SHP77 treated with DMSO at 0.1 percent for 48 hours (cell line): ENCODE measurements at places on chromosomes 5 and 9.

GRCh38 chr5:10661401-10661800 is 97.5 kb downstream of the ANKRD33B start:
- no peak for DNase-seq

- no peak for DNase-seq
Observed at GRCh38 chr5:1204693-1205242, 3.4 kb downstream of the SLC6A19 start.

GRCh38 chr9:128020692-128021091 is 39.9 kb upstream of the EEIG1 start:
- no peak for DNase-seq

- DNase-seq = no peak
Observed at GRCh38 chr5:83450183-83450966, 21.2 kb upstream of the VCAN start.

DNA sequence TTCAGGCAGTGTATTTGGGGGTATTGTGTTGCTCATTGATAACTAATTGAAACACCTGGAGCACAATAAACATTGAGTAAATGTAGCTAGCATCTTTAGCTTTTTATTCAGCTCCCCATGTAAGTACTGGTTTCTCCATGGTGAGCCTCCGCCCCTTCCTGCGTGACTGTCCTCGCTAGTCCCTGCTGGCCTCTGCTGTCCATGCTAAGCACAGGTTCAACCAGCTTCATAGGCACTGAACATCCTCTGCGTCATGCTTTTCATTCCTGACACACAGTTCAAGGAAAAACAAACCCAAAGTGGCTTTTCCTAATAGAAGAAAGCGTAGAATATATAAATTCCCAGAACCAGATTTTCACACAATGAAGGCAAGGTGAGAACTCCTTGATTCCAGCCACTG is 27.3 kb upstream of the DAP start:
- DNase-seq = no peak

DNA sequence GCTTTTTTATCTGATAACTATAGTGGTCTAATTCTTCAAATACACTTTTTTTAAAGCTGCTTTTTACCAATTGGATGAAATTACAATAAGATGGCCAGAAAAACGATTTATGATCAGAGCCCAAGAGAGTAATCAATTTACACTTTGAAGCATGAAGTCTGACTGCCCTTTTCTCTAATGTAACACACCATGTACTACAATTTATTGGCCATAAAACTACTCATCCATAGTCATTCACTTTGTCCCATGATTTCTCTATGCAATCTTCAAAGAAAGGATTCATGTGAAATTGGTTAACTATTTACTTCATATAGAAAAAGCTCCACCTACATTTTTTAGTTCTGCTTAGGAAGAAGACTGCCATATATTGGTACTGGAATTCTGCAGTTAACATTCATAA is 73.6 kb upstream of the CAST start:
- no peak for DNase-seq

- no peak for DNase-seq
Observed at GRCh38 chr5:59209758-59210359, 627.0 kb downstream of the RAB3C start.

- DNase-seq = no peak
Observed at GRCh38 chr5:79653843-79654242, 35.8 kb upstream of the CMYA5 start.

DNA sequence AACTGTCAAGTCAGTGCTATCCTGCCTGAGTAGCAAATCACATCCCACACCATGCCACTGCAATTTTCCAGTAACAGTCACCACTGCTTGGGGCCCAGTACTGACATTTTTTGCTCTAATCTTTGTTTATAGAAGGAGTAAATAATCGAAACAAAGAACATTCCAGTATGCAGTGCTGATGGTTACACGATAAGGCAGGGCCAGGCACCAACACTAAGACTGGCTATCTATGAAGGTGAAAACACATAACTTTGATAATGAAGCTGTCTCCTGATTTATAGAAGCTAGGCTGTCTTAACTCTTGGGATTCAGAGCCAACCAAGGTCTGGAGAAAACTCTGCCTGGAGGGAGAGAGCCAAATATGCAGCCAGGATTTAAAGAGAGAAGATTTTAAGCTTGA is 365.3 kb downstream of the BNC2 start:
- DNase-seq = no peak

DNA sequence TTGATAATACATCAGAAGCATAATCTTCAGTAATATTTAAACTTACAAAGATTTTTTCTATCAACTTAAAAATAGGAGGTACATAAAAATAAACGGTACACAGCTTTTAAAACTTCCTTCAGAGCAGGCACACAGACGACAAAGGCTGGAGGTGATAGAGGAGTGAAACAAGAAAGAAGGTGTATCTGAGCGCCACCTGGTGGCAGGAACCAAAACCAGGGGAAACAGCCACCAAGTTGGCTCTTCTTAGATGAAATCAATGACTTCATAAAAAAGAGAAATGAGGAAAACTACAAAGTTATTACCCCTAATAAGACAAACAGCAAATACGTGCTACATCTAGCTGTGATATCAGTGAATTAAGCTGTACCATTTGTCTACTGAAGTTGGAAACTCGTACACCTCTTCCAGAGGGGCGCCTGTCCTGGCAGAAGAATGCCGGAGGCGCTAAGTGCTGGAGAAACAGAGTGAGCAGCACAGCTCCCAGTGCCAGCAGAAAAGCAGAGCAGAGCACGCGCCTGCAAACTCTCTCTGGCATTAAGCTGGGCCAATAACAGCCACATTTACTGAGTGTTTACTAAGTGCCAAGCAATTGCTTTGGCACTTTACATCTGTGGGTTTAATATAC is 85.9 kb downstream of the SETX start:
- peak; percentile 22 for DNase-seq

DNA sequence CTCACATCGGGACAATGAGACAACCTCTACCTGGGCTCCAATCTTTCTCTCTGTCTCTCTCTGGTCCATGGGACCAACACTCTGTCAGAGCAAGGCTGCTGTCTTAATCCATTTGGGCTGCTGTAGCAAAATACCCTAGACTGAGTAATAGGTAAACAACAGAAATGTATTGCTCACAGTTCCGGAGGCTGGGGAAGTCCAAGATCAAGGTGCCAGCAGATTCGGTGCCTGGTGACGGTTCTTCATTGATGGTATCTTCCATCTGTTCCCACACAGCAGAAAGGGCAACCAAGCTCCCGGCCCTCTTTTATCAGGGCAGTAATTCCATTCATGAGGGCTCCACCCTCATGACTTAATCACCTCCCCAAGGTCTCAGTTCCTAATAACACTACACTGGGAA is 61.3 kb upstream of the SPOCK1 start:
- no peak for DNase-seq

DNA sequence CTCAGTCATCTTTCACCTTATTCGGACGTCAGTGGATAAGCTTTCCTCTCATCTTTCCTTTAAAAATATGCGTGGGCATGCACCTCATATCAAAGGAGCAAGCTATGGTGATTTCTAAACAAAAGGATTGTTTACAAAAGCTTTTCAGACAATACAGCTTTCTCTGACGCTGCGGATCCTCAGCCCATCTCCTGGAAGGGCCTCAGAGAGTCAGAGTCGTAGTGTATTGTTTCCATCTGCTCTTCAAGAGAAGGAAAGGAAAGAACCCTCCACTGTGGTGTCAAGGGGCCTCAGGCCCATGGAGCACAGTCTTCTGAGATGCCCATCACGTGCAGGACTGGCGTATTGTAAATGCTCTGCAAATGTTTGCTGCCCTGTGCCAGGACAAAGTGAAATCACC is 163.4 kb upstream of the MAP1B start:
- DNase-seq = no peak

DNA sequence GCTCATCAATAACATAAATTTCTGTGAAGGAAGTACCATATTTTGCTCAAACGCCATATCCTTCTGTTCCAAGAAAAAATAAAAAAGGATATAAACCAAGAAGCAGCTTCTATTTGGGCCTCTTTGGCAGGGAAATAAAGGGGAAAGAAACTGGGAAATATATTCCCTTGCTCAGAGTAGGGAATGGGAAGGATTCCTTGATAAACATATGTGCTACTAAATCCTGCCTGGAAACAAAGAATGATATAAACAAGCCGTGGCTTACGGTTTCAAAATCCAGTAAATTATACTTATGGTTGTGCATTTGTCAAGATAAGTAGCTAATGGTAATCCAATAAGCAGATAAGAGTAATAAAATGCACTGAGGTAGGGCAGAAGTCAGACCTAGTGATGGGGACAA is 481.6 kb downstream of the NTRK2 start:
- DNase-seq = no peak

DNA sequence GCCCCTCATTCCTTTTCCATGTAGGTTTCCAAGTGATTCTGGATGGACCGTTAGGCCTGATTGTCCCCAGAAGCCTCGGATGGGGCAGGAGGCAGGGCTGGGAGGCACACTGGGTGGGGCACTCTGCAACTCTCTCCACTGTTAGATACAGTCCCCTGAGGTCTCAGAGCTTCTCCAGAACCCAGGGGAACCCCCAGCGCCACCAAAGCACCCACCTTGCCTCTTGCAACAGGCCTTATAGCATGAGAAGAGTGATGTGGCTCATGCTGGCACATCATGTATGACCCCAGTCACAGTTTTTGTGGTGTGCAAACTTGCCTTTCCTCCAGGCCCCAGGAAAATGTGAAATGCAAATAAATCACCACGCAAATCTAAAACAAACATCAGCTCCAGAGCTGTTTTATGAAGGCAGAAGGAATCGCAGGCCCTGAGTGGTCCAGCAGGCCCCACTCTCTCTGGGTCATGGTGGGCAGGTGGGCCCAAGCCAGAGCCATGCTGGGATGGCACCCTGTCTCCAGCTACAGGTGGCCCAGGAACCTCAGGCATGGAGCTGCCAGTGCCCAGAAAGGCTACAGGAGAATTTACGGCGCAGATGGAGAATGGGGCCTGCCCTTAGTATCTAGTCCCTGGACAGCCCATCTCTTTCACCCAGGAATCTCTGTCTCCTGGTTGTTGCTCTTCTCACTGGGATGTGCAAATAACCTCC is 36.3 kb upstream of the CDKN2AIPNL start:
- DNase-seq = no peak

DNA sequence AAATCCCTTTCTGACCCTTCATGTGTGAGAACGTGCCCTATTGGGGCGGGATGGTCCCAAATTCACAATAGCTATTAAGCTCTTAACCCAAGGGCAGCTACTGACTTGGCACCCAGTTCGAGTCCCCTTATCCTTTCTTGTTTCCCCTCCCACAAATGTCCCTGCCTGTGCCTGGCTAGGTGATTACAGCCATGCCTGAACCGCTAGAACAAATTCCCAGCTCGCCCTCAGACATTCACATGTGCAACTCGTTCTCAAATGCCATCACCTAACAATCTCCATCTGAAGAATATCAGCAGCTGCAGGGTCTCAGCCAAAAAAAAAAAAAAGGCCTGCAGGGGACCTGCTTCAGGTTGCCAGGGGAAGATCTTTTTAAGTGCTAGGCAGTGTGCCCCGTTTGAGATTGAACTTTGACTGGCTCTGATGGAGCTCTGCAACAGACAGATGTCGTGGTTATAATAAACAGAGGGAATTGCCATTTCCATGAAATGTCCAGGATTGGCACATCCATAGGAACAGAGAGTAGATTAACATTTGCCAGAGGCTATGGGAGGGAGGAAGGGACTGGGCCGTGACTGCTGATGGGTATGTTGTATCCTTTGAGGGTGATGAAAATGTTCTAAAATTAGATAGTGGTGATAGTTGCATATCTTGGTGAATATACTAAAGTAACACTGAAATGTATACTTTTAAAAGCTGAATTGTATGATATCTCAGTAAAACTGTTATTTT is 347.2 kb upstream of the WWC1 start:
- no peak for DNase-seq

GRCh38 chr5:25744908-25745307 is 1100.1 kb upstream of the CDH10 start:
- DNase-seq = no peak

DNA sequence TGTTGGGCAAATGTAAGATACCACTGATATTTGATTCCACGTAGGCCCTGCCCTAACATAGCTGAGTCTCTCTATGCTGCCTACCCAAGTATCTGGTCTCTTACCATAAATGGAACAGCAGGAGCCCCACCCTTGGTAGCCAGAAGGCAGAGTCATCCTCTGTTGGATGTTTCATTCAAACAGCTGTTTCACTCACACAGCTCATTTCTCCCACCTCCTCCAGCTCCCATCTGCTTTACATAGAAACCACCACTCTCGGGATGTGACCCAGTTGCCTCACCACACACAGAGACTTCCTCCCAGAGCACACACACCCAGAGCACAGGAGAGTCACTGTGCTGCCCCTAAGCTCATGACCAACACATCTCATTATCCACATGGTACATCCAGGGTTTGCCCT is 165.3 kb downstream of the TMEM167A start:
- DNase-seq = no peak

DNA sequence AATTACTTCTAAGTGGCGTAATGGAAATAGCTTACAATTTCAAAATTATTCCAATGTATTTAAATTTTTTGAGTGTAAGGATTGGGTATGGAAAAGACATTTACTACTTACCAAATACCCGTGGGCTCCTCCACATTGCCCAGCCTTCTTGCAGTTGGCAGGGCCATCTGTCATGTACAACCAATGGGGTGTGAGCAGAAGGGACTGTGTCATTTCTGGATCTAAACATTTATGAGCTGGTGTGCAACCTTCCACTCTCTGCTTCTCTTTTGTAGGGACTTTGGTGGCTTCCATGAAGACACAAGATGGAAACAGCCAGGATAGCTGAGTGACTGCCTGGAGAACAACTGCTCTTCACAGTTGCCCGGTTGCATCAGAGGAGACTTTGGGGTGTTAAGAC is 40.8 kb downstream of the FRMD3 start:
- no peak for DNase-seq

DNA sequence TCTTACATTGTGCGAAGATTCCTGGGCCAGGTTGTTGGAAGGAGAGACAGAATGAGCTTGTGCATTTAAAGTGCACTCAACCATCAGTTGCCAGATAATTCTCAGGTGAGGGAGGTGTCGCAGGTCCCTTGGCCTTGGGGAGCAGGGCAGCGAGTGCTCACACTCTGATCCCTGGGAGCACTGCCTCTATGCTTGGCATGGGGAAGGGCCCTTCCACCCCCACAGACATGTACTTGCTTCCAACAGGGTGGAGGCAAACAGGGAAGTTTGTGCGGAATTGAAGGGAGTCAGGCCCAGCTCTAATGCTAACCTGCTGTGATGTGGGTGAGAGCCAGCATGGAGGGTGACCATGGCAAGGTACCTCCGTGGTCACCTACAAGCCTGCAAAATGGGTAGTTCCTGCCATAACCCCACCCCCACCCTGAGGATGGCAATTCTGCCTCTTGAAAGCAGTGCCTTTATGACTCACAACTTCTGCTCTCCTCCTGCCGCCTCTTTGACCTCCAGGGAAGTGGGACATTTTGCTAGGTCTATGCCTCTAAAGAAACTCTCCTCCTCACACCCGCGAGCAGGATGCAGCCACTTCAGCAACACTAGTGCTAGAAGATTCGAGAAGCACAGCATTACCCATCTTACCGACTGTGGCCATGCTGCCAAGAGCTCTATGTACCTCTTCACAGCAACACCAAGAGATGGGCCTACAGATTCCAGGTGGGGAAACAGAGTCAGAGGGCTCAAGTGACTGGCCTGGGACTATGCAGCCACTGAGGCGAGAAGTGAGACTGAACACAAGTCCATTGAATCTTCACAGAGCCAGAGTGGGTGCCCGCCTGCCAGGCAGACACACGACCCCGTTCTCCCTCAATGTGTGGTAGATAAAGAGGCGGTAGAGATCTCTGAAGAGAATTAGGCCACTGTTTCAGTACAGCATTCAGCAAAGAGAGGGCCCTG is 22.1 kb upstream of the SLC25A51 start:
- no peak for DNase-seq
